ENCODE measurements at places on chromosomes 7 and 10. TPM values are rescaled to one million over a fixed set of nuclear protein-coding genes. Genes with fewer than 3 reads are reported as not detected.

Gene PLXNA4
- total RNA-seq = 0.06 TPM

Gene SPDYE6
- not detected for total RNA-seq

Gene ZNF804B
- not detected for total RNA-seq

Gene FFAR4
- not detected for total RNA-seq

Gene DNMBP
- 3.2 TPM for total RNA-seq

Gene KIFBP
- 6.9 TPM for total RNA-seq

Gene HECW1
- not detected for total RNA-seq

Gene SLC39A12
- not detected for total RNA-seq

Gene RPEL1
- total RNA-seq = not detected

Gene C10orf120
- total RNA-seq = not detected

Gene TMEM229A
- not detected for total RNA-seq

Gene PAPOLB
- not detected for total RNA-seq

Gene SH2D4B
- not detected for total RNA-seq

DNA sequence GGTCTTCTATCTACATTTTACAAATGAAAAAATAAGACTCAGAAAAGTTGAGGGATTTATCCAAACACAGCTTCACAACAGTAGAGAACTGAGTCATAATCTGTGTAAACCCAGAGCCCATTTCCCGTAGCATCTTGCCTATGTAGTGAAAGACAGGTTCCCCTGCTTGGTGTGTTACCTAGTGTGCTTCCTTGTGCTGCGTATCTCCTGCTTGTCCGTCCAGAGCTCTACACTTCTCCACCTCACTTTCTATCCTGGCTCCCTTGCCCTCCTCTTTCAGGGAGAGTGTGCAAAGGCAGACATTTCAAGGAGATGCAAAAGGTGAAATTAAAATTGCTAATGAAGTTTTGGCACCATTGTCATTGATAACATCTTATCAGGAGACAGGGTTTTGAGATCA is 1.4 kb upstream of the ASNS start:
- DNase-seq = no peak

GRCh38 chr10:73083221-73083620 is 13.4 kb downstream of the P4HA1 start:
- DNase-seq = no peak

- DNase-seq = no peak
Observed at GRCh38 chr10:51965451-51965850, 266.1 kb upstream of the CSTF2T start.

DNA sequence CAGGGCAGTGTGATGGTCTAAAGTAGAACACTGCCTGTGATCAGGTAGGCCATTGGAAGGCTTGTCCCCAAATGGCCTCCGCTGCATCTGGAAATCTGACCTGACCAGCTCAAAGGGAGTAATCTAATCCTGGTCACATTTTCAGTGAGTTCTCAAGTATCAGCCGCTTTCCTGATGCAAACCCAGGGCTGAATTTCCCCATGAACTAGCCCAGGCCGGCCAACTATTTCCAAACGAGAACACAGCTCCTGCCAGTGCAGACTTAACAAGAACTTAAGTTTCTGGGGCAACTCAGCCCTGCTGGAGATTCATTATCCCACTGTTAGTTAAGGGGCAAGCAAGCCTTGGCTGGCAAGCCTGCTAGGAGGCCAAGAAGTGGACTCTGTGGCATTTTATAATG is 59.6 kb upstream of the FAM180A start:
- DNase-seq = no peak

- DNase-seq = no peak
Observed at GRCh38 chr7:69893906-69894305, 295.6 kb downstream of the AUTS2 start.

GRCh38 chr10:29731760-29732159 is 97.0 kb upstream of the SVIL start:
- DNase-seq = no peak

DNA sequence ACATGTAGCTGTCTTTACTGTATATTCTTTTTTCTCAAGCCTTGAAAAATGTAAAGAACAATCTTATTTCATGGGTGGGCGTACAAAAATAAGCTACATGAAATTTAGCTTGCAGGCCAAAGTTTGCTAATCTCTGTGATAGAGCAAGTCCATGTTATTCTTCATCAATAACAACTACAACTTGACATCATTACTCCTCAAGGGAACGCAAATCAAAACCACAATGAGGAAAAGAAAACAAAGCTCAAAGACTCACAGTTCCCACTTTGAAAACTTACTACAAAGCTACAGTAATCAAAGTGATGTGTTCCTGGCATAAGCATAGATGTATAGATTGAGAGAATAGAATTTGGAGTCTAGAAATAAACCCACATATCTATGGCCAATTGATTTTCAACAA is 62.5 kb downstream of the GNA12 start:
- DNase-seq = no peak

- DNase-seq = no peak
Observed at GRCh38 chr10:2519139-2519538, 548.2 kb upstream of the PFKP start.

GRCh38 chr10:73414230-73414945 is 530 bp upstream of the ANXA7 start:
- DNase-seq = no peak

- DNase-seq = no peak
Observed at GRCh38 chr7:144653449-144653848, 182.4 kb downstream of the TPK1 start.

DNA sequence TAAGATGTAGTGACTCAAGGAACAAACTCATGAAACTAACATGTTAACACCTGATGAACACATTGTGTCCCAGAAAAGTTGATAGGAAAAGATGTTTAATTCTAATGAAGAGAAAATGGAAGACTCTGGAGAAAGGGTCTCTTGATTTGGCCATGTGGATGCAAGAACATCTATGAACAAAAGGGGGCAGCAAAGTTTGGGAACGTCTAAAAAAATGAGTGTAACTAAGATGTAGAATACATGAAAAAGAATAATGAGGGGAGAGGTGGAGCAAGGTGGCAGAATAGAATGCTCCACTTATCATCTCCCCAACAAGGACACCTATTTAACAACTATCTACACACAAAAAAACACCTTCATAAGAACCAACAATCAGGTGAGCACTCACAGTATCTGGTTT is 805.1 kb downstream of the TNS3 start:
- DNase-seq = no peak

DNA sequence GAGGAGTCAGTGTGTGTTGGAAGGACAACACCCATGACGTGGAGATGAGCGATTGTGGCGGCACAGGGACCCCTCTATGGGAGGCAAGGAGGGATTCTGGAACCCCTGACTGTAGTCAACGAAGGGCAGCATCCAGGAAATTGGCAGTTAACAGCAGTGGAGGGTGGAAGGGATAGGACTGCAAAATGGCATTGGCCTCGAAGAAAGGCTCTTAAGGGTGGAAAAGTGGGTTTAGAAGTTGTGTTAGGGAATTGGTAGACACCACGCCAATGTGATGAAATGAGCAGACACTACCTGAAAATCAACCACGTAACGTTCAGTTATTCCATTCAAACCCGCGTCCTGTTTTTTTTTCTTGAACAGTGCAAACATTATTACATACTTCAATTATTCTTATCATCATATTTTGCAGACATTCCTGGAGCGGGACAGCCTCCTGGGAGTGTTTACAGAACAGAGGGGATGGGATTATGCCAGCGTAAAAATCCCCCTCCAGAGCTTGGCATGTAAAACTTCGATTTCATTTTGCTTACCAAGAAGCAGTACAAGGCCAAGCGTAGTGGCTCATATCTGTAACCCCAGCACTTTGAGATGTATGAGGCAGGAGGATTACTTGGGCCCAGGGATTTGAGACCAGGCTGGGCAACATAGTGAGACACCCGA is 272.1 kb downstream of the WDR37 start:
- no peak for DNase-seq

GRCh38 chr10:86018735-86019058 is 347.9 kb downstream of the GRID1 start:
- no peak for DNase-seq

- no peak for DNase-seq
Observed at GRCh38 chr10:25820874-25821273, 113.2 kb upstream of the MYO3A start.

DNA sequence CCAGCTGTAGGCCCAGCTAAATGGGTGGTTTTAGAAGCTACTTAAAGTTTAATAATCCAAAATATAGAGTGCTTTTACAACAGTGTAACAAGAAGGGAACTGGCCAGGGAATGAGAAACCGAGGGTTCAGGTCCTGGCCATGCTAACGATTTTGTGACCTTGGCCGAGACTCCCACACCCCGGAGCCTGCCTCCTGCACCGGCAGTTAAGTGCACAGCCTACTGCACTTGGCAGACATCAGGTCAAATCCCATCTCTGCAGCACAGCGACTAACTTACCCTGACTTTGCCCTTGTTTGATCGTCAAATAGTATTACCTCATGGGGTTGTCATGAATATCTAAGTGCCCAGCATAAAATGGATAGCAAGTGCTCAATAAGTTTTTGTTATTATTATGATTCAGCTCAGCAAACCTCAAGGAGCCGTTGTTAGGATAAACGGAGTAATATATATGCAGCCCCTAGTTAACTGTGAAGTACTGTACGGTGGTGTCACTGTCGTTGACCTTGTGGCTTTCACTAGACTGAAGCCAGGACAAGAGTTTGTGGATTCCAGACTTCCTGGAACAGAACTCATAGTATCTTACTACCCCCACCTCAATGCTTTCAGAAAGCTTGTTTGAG is 35.5 kb downstream of the LYZL1 start:
- DNase-seq = no peak

DNA sequence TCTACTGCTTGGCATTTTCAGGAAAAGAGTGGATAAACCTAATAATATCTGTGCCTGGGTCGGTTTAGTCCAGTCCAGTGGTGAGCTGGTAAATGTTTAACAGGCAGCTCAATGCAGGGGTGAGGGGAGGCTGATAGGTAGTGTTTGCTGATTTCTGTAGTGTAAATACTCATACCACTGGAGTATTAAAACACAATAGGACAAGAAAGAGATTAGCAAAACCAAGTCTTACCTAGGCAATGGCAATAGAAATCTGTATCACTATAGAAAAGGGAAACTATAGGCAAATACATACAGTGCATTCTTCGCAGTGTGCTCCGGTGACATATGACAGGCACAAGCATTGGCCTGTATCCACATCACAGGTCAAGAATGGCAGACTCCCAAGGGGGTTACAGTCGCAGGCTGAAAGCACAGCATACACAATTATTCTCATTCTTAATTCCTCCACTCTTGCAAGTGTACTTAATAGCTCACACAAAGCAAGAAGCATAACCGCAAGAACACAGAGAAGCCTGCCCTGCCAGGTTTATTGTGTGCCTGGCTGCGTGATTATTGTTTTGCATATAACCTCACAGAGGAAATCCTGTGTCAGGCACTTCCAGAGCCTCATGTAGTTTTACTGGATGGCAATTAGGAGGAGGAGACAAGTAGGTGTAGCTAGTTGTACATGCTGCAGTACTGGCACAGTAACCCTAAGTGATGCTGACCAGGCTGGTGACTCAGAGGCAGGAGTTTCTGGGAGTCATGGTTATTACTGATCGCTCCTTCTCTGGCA is 35.0 kb downstream of the LAMB4 start:
- DNase-seq = no peak

- no peak for DNase-seq
Observed at GRCh38 chr10:75771606-75772005, 340.2 kb downstream of the LRMDA start.

- DNase-seq = no peak
Observed at GRCh38 chr7:101913851-101914250, 96.4 kb downstream of the CUX1 start.

DNA sequence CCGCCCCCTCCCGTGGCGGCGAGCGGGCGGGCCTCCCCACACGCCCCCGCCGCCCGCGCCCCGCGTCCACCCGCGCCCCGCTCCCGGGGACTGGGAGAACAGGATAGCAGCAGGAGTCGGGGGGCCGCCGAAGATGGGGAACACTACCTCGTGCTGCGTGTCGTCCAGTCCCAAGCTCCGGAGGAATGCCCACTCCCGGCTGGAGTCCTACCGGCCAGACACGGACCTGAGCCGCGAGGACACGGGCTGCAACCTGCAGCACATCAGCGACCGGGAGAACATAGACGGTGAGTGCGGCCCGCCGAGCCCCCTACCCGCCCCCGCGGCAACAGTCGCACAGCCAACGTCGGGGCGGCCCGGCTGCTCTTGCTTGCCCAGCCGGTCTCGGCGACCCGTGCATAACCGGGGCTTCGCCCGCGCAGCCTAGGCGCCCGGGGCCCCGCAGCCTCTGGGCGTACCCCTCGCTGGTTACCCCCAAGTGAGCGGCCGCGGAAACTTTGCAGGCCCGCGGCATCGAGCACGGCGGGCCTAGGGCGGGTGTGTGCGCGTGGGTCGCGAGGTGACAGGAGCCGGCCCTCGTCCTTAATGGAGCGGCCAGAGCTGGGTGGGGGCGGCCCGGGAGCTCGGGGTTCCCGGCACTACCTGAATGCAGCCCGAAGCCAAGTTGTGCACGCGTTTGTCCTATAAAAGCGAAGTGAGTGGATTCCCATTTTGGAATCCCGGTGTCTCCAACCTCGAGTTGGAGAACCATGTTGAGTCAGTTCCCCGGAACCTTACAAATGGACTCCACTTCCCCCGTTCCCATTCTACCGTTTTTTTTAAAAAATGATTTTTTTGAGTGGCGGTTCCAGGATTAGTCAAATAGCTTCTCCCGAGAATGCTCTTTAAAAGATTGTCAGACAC is 863 bp downstream of the CCNY start:
- DNase-seq = peak; percentile 61

GRCh38 chr10:103643381-103643780 is 149.9 kb downstream of the NEURL1 start:
- DNase-seq = no peak

DNA sequence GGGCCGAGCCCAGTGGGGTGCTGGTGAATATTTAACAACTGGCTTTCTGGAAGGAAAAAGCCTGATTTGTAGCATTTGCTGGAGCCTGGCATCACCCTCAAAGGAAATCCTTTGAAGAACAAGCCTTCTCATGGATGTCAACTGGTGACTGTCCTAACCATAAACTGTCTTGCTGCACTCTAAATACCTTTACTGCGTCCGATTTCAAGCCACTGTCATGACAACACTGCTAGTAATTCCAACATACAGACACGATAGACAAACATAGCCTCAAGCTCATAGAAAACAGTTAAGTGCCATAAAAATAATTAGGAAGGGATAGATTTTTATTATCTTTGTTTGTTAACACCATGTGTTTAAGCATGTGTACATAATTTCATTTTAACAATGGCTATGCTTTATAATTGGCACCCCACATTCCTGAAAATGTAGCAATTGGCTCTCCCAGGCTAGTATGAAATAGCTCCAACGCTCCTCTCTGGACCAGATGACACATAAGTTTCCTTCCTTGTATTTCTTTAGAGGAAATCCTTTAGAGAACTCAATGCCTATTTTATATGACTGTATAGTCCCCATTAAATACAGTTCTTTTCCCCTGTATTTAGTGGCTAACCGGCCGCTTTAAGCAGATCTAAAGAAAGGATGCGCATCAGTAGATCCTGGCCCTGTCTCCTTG is 273.4 kb downstream of the PRPF18 start:
- no peak for DNase-seq

DNA sequence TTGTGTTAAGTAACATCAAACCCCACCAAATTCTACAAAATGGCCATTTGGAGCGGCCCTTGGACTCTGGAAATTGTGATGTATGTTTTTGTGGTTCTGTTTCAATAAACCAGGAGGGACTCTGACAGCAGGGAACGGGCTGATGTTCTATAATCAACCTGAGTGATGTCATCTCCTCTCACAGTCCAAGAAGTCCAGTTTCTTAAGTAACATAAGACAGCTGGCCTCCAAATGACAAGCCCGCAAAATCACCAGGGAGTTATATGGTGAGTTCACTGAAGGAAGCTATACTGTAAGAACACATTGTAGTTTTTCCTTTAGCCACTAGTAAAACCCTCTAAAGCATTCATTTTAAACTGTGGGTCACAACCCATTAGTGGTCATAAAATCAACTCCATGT is 34.0 kb downstream of the GOT1 start:
- no peak for DNase-seq

- DNase-seq = no peak
Observed at GRCh38 chr7:32200646-32201045, 130.4 kb upstream of the PDE1C start.

Measured in activated naive CD4-positive, alpha-beta T cell treated with anti-CD3 and anti-CD28 coated beads, Interleukin-2, amount 50 U/mL, for 72 hours (primary cell).